ENCODE measurements at places on chromosomes 12 and 14.

- DNase-seq, result no peak
Observed at GRCh38 chr12:12958886-12959285, 6.9 kb upstream of the GPRC5D start.

DNA sequence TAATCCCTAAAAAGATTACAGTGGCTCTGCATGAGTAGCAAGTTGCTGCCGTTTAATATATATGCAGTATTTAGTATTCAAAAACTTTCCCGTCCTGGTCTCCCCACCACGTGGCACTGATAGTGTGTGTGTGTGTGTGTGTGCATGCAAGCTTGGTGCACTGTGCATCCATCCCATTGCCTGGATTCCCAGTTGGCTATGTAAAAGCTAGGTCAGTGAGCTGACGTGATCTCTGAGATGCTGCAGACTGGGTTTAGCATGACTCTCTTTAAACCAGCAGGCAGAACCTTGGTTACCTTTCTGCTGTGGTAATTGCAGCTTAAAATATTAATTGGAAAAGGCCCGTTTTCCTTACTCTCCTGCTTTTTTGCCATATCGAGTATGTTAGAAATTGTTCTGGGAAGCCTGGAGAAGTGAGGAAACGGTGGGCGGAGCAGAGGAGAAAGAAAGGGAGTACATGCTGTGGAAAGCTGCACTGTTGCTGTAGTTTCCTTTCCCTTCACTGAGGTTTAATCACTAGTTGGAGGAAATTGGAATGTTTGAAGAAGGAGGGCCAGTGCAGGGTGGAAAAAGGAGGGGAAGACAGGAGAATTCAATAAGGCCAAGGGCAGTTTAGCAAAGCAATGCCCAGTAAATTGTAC is 4.0 kb upstream of the CNTN1 start:
- DNase-seq, result no peak

DNA sequence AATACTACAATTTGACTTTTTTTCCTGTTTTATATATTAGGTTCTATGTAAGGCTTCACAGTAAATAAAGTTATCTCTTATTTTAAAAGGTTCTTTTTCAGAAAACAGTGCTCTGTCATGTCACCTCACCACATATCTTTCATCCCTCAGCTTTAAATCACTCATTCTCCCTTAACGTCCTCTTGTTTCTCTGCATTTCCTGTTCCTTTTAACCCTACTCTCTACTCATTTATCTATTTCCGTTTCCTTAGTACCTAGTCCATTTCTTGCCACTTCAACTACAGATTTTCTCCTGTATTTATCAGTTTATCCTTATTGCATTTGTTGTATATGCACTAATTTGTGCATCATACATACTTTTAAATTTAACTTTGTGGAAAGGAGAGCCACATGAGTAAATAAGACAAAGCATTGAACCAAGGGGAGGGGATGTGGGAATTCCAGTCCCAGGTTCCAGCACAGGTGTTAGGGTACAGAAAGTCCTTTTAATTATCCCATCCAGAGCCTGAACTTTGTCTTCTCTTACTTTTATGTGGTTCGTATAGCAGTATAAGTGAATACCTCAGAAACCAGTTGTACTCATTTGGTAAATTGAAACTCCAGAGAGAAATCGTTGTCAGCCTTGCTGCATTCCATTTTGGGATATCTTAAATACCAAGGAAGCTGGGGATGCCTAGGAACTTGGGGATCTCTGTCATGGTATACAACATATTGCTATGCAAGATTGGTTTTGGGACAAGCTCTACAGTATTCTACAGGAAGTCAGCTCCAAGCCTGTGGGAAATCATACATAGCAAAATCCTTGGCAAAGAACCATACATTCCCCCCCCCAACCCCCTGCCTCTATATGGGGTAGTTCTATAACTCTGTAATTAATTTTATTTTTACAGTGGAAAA is 120.5 kb downstream of the DIP2B start:
- no peak for DNase-seq

DNA sequence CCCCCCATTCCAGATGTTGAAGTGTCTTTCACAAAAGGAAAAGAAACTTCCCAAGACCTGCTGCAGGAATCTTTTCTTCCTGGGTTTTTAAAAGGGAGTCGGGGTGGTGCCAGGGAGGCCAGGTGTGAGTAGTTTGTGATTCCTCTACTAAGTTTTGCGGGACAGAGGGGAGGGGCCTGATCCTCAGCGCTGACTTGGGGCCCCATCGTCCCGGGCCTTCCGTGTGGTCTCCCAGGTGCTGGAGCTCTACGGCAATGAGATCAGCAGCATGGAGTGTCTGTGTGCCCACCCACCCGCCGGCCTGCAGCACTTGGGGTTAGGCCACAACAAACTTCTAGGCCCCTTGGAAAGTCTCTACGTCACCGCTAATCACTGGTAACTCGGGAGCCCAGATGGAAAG is 4.5 kb downstream of the LRRC43 start:
- no peak for DNase-seq

GRCh38 chr14:89205137-89205740 is 211.8 kb downstream of the FOXN3 start:
- no peak for DNase-seq

- DNase-seq, result no peak
Observed at GRCh38 chr12:121089031-121089812, 43.5 kb upstream of the P2RX7 start.

DNA sequence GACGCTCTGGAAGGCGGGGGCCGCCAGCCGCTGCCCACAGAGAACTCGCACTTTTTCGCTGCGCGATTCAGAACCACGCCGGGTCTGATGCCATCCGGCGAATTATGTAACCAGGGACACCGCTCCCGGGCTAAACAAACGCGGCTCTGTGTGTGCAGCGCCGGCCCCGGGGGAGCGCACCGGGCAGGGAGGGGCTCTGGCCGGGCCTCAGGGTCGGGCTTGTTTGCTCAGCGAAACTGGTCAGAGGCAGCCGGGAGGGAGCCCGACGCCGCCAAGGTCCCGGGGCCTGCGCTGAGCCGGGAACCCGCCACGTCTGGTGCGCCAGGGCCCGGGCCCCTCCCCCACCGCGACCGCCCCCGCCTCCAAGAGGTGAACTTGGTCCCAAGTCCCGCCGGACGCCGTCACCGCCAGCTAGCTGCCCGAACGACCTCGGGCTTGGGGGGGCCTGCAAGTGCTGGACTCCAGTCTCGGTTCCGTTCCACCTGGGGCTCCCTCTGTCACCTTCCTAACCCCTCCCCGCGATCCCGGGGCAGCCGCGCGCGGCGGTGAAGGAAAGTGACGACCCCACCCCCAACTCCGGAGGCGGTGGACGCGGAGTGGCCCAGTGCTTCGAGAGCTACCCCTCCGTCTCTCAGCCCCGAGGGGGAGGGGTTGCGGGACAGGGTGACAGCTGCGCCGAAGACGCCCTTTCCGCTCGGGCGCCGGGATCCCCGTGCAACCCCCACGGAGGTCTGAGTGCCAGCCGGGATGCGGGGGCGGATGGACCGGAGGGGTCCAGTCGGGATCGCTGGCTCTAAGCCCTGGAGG is 848 bp downstream of the CTDSP2 start:
- DNase-seq, result peak; percentile 79

DNA sequence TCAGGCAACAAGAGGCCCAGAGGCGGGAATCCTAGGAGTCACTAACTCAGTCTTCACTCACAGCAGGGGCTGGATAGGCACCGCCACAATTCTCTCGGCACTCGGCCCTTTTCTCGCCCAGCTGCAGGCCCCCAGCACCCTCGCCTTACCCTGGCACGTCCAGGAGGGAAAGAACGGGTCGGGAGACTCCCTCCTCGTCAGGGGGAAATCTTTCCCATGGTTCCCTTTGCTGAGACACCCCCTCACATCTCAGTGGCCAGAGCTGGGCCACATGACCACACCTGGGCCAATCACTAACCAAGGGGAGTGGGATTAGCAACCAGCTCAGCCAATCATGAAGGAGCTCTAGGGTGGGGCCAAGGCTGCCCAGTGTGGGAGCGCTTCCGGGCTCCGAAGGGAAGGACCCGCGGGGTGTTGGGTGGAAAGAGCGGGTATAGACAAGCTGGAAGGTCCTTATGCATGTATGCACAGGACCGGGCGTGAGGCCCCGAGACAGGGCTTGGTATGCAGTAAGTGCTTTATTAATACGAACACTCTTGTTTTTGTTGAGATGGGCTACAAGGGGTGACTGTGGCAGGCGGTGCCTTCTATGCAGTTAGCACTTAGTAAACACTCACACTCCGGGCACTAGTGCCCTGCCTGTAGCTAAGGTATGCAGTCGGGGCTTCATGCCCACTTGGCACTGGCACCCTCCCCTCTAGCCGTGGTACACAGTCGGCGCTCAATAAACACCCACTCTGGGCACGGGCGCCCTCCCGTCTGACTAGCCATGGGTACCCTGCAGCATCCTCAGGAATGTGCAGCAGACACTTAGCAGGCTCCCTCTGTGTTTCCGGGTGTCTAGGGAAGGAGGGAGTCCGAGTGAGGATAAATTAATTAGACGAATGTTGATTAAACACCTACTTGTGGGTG is 40.3 kb downstream of the ADGRD1 start:
- no peak for DNase-seq

DNA sequence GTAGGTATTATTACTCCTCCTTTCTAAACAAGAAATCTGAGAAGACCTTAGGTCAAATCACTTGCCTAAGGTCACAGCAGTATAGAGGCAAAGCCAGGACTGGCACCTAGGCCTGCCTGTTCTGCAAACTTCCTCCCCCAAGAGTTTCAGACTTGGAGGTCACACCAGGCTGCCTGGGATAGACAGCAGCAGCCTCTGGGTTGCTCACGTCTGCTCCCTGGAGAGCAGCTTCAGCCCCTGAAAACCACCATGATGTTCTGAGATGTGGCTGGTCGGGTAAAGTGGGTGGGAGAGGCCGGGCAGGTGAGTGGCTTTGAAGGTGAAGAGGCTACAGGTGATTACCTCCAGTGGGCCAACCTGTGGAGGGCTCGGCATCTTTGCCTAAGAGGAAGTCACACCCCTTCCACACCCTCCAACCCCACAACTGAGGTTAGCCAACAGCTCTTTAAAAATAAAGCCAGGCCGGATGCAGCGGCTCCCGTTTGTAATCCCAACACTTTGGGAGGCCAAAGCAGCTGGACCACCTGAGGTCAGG is 37.0 kb upstream of the PNMA1 start:
- DNase-seq, result no peak

DNA sequence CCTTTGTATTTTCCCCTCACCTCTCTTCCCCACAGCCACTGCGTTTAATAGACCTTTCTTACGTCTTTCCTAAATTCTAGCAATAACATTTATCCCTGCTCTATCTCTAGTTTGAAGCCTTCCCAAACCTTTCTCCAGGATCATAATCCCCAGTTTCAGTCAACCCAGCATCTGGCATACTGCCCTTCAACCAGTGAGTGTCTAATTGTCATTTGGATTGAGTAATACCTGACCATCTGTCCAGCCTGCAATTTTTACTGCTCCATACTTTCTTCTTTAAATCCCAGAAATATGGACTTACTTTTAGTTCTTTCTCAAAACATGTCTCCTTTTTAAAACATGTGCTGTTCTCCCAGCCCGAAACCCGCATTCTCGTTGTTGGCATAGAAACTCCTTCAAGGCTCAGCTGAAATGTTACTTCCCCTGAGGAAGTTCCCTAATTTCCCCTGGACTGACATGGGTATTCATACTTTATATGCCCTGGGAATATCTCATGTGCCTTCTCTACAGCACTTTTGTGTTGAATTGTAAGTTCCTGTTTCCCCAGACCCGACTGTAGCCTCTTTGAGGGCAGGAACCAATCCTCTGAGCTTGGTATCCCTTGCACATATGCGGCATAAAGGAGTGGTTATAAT is 65.1 kb upstream of the ETV6 start:
- DNase-seq, result no peak

GRCh38 chr12:63064080-63064479 is 86.9 kb downstream of the AVPR1A start:
- DNase-seq, result no peak

DNA sequence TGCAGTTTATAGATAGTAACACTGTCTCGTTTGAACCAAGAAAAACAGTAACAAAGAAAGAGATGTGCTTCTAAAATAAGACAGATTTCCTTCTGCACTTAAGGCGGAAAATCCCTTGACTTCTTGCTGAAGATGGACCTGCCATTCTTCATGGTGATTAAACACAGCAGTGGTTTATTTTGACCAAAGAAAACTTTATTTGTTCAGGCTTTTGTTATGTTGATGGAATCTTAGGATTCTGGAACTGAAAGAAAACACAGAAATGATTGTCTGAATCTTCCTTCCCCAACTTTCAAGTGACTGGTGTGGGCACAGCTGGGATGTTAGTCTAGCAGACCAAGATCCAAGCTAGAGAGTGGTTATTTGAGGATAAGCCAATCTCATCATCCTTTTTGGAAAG is 72.2 kb downstream of the DACT1 start:
- no peak for DNase-seq

- DNase-seq, result no peak
Observed at GRCh38 chr14:34665785-34666435, 36.0 kb upstream of the SNX6 start.

DNA sequence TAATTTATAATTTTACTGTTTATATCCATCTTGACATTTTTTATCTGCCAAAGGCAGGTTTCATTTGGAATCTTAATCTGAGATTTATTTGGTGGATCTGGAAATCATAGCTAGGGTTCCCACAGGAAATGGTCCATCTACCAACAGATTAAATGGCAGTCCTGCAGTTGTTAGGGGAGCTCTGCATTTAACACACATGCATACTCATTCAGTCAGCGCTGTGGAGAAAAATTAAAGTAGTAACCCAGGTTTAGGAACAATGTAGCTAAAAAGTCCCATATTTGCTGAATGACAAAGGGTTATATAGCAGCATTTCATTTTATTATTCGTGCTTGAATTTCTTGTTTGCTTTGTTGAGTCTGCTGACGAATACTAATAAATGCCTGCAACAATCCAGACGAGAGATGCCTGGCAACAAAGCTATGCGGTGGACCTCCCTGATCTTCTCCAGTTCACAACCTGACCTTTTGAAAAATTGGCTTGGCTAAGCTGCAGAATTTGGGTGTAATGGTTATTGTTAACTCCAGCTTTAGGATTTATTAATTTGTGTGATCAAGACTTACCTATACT is 59.8 kb downstream of the MIPOL1 start:
- no peak for DNase-seq

DNA sequence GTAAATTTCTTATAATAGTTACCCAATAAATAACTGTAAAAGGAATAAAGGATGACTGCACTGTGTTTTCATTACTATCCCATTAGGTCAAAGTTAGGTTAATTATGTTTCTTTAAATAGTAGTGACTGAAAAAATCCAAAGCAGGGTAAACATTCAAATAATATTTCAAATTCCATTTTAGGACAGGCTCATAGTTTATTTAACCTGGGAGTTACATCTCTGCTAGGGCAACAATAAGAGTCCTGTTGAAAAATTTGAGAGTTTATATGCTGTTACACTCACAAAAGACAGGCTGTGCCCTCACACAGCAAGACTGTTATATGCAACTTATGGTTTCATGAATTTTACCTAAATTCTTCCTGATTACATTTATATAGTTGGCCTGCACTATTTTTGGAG is 8.0 kb downstream of the ERP27 start:
- DNase-seq, result no peak

GRCh38 chr14:36976571-36977023 is 195.8 kb downstream of the SLC25A21 start:
- DNase-seq, result no peak

- peak; percentile 40 for DNase-seq
Observed at GRCh38 chr12:124796303-124796960, 67.2 kb downstream of the SCARB1 start.

- DNase-seq, result no peak
Observed at GRCh38 chr14:32738206-32738871, 200.3 kb upstream of the NPAS3 start.

Measured in activated T-cell treated with anti-CD3 and anti-CD28 coated beads, Interleukin-2, amount 50 U/mL, for 48 hours (primary cell).